H54 (cell line): ENCODE measurements at places on chromosomes 12 and 14.
A peak's percentile ranks its signal among the peaks of the same experiment; 100 is the strongest.

DNA sequence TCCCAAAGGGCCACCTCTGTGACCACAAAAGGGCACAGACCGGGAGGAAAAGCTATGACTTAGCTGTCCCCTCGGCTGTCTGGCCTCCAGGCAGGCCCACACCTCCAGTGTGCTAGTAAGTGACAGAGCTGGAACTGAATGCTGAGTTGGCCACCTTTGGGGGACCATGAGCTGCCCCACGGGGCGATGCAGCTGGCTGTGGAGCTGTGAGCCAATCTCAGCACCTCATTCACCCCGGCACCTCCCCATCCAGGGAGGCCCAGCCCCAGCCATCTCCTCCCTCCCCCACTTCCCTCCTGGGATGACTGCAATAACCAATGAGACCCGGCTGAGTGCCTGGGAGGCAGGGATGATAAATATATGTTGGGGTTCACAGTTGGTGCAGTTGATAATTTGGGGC lies 12.2 kb upstream of the TESC start:
- no peak for DNase-seq

- DNase-seq = no peak
Observed at GRCh38 chr12:5399266-5399665, 32.6 kb upstream of the NTF3 start.

DNA sequence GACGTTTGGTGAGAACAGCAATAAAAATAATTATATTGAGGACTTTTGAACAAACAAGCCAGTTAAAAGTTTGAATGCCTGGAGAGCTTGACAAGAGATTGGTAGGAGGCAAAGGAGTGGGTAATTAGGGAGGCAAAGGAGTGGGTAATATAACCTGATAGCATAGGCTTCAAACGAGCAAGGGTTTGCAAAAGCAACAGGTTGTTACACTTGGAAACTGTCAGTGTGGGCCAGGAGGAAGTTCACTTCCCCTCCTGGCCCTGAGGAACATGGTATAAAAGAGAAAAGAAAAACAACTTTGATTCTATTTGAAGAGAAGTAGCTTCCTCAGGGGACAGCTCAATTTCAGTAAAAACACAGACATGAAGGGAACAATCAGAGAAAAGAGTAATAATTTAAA lies 121.7 kb downstream of the CCER1 start:
- DNase-seq = no peak

- DNase-seq = no peak
Observed at GRCh38 chr12:19627719-19628118, 188.4 kb downstream of the AEBP2 start.

DNA sequence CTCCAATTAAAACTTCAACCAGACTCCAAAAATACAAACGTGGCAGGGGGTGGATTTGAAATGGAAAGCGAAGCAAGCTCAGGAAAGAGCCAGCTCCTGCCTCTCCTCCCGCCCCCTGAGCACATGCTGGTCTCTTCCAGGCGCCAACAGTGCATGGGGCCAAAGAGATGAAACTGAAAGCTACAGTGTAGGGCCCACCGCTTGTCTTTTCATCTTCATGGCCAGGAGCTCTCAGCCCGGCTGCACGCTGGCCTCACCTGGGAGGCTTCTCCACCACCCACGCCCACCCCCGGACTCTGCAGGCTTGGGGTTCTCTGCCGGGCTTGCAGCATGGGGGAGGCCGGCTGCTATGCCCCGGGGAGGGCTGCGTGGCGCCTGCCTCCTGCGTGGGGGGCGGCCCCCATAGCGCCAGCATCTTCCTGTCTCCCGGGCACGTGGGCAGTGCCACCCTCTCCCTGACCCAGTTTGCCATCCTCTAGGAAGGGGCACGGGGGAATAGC lies 2.0 kb downstream of the RIMBP2 start:
- no peak for DNase-seq

DNA sequence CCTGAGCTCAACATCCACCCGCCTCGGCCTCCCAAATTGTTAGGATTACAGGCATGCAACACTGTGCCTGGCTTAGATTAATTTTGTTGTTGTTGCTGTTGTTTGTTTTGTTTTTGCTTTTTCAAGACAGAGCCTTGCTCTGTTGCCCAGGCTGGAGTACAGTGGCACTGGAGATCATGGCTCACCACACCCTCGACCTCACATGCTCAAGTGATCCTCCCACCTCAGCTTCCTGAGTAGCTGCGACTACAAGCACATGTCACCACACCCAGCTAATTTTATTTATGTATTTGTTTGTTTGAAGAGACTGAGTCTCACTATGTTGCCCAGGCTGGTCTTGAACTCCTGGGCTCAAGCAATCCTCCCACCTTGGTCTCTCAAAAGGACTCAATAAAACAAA lies 26.7 kb downstream of the CRY1 start:
- DNase-seq = no peak

- DNase-seq = no peak
Observed at GRCh38 chr12:121441555-121441954, 41.6 kb downstream of the RNF34 start.

- DNase-seq = no peak
Observed at GRCh38 chr12:104420868-104421267, 35.9 kb upstream of the CHST11 start.

- no peak for DNase-seq
Observed at GRCh38 chr14:52987042-52987441, 36.2 kb upstream of the FERMT2 start.

DNA sequence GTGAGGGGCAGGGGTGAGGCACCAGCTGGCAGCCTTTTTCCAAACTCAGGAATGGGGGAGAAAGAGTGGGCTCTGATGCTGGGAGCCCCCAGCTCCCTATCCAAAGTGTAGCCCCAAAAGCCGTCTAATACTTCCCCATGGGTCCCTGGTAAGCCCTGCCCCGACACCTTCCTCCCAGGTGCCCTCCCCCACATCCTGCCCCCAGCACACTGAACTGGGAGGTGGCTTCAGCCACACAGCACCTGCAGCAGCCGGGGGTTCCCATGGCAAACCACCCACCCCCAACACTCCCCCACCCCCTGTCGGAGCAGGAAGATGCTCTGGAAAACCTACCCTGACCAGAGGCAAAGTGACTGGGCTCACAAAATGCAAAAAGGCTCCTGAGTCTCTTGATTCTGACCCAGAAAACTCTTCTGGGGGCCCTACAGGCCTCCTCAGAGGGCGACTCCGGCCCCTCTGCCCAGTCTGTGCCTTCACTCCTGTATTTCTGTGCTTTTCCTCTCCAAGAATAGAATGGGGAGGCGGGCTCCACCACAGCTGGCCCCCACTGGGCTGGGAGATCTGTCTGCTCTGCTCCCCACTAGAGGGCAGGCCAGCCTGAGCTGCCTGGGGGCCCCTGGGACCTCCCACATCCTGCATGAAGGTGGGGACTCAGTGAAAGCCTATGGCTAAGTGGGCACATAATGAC lies 81.6 kb downstream of the ITPK1 start:
- DNase-seq = no peak

DNA sequence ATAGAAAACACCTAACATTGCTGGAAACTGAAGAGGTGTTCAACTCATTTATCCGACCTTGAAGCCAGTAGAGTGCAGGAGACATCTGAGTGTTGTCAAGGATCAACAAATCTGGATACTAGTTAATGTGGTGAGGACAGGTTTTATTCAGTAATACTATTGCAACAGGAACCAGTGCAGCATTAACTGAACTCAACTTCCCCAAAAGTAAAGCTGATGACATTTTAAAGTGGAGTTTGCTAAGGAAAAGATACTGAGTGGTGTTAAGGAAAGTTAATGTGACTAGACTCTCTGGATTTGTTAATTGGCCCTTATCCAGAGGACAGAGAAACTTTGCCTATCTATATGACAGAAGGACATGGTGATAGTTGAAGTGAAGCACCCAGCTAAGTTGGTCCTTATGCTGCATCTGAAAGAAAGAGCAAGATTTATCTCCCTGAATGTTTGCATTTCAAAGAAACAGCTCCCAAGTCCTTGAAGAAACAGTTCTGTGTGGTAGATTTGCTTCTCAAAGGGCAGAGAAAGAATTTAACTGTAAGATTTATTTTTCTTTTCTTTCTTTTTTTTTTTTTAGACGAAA lies 1.2 kb upstream of the CLEC7A start:
- no peak for DNase-seq

DNA sequence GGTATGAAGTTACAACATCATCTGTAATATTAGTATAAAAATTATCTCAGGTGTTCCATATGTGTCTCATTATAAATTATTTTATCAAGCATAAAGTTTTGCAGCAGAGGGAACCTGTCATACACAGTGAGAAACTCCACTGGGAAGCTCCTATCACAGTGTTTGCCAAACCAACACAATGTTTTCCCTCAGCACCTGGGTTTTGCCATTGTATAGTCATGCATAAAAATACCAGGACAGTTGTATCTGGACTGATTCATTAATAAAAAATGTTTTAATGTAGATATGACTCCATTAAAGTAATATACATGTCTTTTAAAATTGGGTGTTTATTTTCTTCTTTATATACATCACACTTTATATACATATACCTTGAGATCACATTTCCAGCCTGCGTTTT lies 56.6 kb downstream of the METTL25 start:
- DNase-seq = no peak

DNA sequence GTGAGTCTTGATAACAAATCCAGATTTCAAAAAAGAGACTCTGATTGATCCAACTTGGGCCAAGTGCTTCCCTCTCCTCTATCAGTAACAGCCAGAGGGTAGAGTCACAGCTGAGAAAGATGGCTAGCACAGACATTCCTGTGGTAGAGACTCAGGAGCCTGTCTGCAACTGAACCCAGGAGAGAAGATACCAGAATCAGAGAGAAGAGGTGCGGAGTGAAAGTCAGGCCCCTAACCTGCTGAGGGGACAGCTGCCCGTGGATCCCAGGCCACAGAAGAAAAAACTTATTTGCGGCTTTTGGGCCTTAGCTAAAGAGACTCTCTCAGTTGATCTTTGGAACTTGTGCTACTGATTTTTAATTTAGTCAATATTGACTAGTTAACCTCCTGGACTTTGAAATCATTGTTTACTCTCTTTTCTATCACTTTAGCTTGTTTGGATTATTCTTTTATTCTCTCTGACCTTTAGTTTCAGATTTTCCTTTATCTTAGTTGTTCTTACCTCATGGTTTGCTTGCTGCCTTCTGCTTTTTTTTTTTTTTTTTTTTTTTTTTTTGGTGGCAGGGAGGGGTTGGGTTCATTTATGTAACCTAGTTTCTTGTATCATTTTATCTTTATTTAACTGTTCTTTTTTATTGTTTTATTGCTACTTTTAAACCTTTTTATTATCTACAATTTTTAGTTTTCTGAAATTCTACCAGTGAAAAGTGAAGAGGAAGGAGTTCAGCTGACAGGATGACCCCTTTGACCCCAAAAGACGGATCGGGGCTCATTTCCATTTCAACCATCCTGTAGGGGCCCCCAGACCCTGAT lies 154.9 kb upstream of the KRR1 start:
- no peak for DNase-seq

DNA sequence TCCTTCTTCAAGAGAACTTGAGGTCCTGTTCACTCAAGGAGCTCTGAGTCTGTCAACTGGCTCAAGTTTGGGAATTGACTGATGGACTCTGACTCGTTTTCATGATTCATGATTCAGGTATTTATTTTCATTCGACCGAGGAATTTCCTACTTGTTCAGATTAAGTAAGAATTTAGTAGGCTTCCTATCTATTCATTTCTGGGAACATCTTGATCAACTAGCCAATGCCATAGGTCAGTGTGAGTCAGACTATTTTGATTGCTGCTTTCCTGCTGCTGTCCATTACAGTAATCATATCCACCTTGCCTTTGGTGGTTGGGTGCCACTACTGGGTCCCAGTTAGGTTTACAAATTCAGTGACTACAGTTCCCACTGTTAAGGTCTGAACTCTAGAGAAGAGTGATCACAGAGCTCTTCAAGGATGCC lies 6.1 kb downstream of the FAM186A start:
- peak; percentile 53 for DNase-seq

- no peak for DNase-seq
Observed at GRCh38 chr12:63404611-63405010, 253.6 kb upstream of the AVPR1A start.

GRCh38 chr12:106986135-106986534 lies 811 bp downstream of the MTERF2 start:
- no peak for DNase-seq

- no peak for DNase-seq
Observed at GRCh38 chr12:58081488-58081887, 140.1 kb downstream of the ATP23 start.

DNA sequence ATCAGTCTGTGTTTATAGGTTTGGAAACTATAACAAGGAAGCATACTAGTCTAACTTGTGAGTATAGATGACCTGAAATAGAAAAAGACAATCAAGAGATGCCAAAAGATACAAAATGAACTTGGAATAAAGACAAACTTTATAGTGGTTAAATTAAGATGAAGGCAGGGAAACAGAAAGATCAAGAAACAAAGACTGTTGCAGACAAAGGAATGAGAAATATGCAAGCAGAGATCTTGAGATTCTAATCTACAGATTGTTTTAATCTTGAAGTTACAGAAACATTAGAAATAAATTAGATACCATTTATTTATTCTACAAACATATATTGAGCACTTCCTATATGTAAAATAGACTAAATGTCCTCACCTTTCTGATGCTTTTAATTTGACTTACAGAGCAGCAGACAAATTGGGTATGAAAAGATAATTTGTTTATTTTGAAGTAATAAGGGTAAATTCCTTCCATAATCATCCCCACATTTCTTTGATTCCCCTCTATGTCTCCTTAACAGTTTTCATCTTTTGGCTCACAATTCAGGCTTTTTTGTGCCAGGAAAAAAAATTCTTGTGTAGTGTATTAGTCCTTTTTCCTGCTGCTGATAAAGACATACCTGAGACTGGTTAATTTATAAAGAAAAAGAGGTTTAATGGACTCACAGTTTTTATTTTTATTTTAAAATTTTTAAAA lies 134.4 kb downstream of the KITLG start:
- no peak for DNase-seq

DNA sequence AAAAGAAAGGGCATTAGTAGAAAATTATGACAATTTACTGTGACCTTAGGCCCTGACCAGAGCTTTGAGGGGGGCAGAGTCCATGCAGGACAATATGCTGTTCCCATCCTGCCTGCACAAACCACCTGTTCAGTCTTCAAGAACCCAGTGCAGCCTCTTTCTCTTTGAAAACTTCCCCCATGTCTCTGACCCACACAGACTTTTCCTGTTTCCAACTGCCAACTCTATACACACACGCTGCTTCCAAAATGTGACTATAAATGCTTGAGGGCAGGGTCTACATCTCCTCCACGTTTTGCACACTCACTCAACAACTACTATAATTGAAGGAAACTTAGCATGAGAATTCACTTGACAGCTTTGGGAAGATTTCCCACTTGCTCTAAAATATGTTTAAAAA lies 36.6 kb upstream of the SYCP3 start:
- DNase-seq = no peak

DNA sequence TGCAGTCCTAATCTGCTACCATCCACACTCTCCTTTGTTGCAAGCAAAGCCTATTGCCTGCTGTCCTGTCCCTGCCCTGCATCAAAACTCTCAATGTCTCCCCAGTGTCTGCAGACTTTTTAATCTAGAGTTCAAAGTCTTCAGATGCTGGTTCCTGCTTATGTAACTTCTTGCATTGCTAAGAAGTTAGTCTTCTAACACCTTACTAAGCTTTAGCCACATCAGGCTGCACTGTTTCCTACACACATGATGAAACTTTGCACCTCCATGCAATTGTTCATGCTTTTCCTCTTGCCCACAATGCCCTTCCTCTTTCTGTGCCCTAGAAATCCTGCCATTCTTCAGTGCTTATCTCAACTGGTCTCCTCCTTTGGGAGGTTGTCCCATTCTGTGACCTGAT lies 16.2 kb upstream of the DICER1 start:
- DNase-seq = no peak

GRCh38 chr12:51926718-51927117 lies 19.4 kb downstream of the ACVRL1 start:
- DNase-seq = no peak
